ENCODE measurements at places on chromosomes 11 and 22.

- peak overlapping the region; percentile 16 for H3K27ac ChIP-seq
- no peak for DNase-seq
- H3K36me3 ChIP-seq, result no peaks in the 10 kb centered on the region
- no peaks in the 10 kb centered on the region for H3K27me3 ChIP-seq
These were observed 60.6 kb upstream of the PRDM11 start for GRCh38 chr11:45085646-45086501.

DNA sequence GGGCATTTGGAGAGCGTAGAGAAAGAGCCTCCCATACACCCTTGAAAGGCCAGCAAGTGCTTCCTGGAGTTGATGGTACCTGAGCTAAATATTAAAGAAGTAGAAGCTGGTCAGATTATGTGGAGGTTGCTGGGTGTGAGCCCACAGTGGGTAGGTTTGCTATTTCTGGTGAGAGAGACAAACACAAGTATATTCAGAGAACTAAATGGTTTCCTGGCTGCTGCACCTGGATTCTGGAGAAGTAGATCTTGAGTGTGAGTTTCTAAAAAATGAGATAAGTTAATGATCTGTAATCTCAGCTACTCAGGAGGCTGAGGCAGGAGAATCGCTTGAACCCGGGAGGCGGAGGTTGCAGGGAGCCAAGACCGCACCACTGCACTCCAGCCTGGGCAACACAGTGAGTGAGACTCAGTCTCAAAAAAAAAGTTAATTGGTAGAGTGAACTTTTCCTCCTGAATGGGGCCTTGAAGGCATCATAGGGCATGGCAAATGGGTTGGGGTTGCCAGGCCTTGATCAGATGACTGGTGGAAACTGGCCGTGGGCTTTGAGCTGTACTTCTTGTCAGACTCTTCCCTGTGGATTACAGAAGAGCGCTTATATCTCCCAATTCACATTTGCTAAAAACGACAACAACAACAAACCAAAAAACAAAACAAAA lies 75.8 kb downstream of the ADAMTS15 start:
- no peaks in the 10 kb centered on the region for H3K27me3 ChIP-seq
- no peaks in the 10 kb centered on the region for H3K36me3 ChIP-seq
- no peak overlapping the region for H3K27ac ChIP-seq
- no peak overlapping the region for H3K4me3 ChIP-seq
- no peaks in the 10 kb centered on the region for H3K4me1 ChIP-seq

GRCh38 chr11:116724813-116725212 lies 48.0 kb downstream of the BUD13 start:
- no peak for DNase-seq
- no peak overlapping the region for H3K4me3 ChIP-seq
- H3K4me1 ChIP-seq, result no peaks in the 10 kb centered on the region
- no peak overlapping the region for H3K27ac ChIP-seq
- H3K27me3 ChIP-seq, result no peaks in the 10 kb centered on the region

GRCh38 chr11:66904055-66904454 lies 47.2 kb downstream of the LRFN4 start:
- H3K27me3 ChIP-seq, result no peaks in the 10 kb centered on the region
- H3K4me3 ChIP-seq, result no peak overlapping the region
- DNase-seq, result no peak

Data from endodermal cell (in vitro differentiated cells).